Effector memory CD8-positive, alpha-beta T cell (primary cell): ENCODE measurements at places on chromosomes 3 and 15.

DNA sequence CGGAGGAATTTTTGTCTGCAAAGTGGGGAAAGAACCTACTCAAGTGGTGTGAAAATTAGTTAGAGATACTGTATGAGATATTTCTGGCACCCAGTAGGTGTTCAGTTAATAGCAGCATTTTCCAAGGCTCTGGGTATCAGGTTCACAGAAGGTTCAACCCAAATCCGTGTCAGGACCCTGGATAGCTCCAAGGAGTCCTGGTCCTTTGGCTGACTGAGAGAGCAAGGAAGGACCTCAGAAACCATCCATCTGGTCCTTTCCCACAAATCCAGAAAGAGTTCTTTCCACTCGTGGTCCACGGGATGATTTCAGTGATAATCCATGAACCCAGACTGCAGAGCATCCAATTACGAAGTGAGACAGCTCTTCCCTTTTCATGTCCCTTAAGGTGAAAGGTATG is 51.4 kb downstream of the SLC6A11 start:
- no peak for DNase-seq

GRCh38 chr3:139284221-139284620 is 59.6 kb upstream of the MRPS22 start:
- DNase-seq = no peak

DNA sequence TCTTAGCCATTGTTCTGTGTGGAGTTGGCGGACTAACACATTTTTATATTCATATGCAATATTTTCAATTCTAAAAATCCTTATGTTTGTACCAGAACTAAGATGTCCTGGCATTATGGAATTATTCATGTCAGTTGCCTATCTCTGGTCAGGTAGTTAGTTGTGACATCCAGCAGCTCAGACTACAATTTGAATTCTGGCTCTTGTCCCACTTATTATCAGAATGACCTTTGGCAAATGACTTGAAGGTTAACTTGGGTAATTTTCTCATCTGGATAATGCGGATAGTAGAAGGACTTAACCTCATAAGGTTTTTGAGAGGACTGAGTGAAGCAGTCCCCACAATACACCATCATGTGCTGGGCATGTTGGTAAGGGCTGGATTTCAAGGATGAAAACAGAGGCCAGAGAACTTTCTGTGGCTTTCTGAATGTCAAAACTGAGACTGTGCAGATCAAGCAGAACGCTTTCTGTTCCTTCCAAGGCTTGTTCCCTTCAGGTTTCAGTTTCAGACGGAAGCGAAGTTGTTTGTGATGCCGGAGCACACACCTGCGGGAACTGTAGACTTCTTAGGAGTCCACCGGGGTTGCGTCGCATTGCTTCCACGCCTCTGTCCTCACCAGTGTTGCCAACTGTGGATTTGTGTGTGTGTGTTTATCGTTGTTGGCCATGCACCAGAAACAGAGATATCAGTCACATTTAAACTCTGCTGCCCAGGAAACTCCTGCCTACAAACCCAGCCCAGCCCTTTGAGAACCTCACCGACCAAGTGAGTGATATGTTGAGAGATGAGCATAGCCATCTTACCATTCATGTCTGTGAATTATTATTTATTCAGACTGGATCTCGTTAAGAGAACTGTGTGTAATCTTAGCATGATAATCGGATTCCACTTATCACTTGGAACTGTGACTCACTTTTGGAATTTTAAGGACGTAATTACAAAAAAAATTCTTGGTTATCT is 76.0 kb downstream of the PTPRG start:
- DNase-seq = no peak

GRCh38 chr3:46466871-46467403 is 2.2 kb upstream of the LTF start:
- DNase-seq = no peak
